ENCODE measurements at places on chromosomes 13 and 19. TPM values are rescaled to one million over a fixed set of nuclear protein-coding genes. Genes with fewer than 3 reads are reported as not detected.

The OR7A5 gene
- not detected for polyA plus RNA-seq

The KLC3 gene
- polyA plus RNA-seq: not detected

The ZSCAN4 gene
- not detected for polyA plus RNA-seq

The CAMSAP3 gene
- polyA plus RNA-seq: not detected

The PSG3 gene
- polyA plus RNA-seq: not detected

The GSX1 gene
- polyA plus RNA-seq: not detected

The ZFR2 gene
- polyA plus RNA-seq: 5.4 TPM

The ZNF675 gene
- polyA plus RNA-seq: 9.5 TPM

The GPALPP1 gene
- 15.2 TPM for polyA plus RNA-seq

The TNFRSF19 gene
- 0.27 TPM for polyA plus RNA-seq

The ICAM1 gene
- polyA plus RNA-seq: 18.4 TPM

GRCh38 chr13:22744688-22745452 is 435.9 kb upstream of the SGCG start:
- DNase-seq: no peak

- no peak for DNase-seq
These were observed 9.4 kb upstream of the SPART start for GRCh38 chr13:36355632-36356031.

DNA sequence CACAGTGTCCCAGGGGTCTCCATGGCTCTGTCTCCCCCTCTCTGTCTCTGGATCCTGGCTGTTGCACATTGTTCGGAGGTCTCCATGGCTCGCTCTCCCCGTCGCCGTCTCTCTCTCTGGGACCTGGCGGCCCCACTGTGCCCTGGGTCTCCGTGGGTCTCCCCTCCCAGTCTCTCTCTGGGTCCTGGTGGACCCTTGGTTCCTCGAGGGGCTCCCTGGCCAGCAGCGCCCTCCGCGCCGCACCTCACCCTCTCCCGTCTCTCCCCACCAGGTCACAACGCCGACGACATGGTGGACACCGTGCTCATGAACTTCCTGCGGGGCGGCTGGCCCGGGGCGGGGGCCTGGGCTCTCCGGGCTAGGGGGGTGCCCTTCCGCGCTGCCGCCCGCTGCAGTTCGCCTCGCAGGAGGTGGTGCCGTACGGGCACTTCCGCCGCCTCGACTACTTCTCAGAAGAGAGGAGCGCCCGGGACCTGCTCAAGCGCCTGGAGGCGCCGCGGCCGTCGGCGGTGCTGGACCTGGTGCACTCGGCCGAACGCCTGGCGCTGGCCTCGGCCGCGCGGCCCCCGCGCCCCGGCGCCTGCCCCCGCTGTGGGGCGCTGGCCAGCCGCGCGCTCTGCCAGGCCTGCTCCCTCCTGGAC is 29.1 kb downstream of the SIGLEC5 start:
- peak; percentile 21 for DNase-seq

DNA sequence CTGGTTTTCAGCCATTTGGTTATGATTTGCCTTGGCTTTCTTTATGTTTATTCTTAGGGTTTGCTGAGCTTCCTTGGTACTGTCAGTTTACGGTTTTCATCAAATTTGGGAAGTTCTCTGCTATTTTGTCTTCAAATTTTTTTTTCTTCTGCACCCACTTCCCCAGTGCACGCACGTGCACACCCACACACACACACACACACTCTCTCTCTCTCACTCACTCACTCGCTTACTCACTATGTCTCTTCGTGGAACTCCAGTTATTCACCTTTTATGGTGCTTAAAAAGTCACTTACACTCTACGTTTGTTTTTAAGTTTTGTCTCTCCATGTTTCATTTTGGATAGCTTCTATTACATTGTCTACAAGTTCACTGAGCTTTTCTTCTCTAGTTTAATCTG is 7.1 kb downstream of the AKAP11 start:
- no peak for DNase-seq

- DNase-seq: peak; percentile 9
These were observed 146.3 kb downstream of the GGACT start for GRCh38 chr13:100442095-100442832.

- no peak for DNase-seq
These were observed 42.1 kb downstream of the TSHZ3 start for GRCh38 chr19:31307071-31307669.

DNA sequence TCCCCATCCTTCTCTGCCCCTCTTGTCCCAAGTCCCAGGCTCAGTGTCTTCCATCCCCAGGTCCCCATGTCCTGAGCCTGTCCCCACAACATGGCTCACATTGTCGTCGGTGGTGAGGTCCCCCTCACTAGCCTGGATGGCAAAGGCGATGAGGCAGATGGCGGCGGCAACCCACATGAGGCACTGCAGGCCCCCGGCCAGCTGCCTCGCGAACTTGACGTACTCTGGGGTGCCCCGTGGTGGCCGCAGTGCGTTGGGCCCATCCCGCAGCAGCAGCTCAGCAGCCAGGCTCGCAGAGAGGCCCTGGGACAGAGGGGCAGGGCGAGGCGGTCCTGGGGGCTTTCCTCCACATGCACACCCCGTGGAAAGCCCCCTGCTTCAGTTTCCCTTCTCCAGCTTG is 1.1 kb downstream of the ATP4A start:
- DNase-seq: no peak

DNA sequence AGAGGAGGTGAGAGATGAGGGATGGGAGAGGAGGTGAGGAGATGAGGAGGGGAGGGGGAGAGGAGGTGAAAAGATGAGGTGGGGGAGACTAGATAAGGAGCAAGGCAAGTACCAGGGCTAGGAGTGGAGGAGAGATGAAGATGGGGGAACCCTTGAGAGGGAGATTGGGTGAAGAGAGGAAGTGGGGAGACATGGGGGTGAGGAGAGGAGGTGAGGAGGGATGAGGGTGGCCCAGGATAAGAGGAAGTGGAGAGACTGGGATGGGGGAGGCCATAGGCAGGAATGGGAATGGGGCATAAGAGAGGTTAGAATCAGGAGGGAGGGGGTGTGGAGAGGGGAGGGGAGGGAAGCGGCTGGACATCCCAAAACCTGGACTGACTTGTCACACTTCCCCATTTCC is 16.7 kb upstream of the EMC10 start:
- no peak for DNase-seq

GRCh38 chr19:32168606-32169005 is 176.8 kb upstream of the ZNF507 start:
- DNase-seq: no peak

- DNase-seq: no peak
These were observed 31.8 kb upstream of the ADGRE5 start for GRCh38 chr19:14349426-14349825.

GRCh38 chr13:20512042-20512683 is 13.5 kb downstream of the CRYL1 start:
- DNase-seq: no peak

DNA sequence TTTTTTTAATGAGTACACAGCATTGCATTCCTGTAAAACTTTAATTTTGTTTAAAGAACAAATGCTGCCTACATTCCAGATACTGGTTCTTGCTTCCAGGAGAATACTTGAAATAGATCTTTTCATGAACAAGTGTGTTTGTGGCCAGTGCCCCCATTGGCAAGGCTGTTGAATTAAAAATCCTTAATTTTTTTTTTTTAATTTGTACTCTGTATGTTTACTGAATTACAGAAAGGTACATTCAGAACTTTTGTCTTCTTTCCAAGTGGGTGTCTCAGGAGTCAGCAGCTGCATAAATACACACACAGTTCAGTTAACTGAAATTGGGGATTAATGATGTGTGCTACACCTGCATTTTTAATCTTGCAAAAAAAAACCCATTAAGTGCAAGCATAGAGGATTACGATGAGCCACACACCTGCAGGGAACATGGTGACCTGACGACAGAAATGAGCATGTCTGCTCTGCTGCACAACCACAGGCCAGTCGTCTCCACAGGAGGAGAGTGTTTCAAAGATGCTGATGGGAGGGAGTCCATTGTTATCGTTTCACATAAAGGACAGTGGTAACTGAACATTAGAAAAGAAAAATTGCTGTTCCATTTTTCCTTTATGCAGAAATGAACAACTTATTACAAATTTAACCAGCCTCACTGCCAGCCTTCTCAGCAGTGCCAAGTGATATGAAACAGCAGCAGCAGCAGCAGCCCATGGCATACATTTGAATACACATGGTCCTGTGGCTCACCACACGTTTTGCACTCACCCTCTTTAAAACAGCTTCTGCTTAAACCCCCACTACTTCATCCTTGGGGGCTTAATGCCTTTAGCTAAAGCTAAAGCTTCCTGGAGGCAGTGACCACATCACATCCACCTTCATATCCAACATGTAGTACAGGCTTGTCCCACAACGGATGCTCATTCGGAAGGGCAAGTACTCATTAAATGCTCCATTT is 72.3 kb upstream of the RFC3 start:
- no peak for DNase-seq

DNA sequence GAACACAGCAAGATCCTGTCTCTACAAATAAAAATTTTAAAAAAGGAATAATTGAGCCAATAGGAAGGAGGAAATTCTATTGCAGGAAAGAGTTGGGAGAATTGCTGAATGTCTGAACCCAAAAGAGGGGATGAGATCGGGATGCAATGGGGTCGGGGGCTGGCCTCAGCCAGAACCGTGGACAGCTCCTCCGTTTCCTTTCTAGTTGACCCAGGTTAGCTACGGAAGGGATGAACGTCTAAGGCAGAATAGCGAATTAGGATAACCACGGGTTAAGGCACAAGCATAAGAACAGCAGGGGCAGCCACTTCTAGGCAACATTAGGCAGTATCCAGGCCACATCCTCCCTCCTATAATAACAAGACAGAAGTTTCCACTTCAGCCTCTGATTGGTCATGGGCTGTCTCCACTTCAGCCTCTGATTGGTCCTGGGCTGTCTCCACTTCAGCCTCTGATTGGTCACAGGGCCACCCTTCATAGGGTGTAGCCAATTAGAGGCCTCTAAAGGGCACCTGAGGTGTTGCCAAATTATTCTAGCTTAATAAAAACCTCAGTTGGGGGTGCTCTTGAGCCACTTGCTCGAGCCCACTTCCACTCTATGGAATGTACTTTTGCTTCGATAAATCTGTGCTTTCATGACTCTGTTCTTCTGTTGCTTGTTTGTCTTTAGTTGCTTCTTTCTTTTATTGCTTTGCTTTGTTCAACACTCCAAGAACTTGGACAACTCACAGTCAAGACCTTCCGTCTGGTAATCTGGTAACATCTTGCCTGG is 24.9 kb upstream of the TPM4 start:
- DNase-seq: peak; percentile 46

GRCh38 chr19:49512970-49513745 is 697 bp downstream of the FCGRT start:
- DNase-seq: no peak

- peak; percentile 71 for DNase-seq
These were observed 13.5 kb upstream of the TPM4 start for GRCh38 chr19:16062789-16063188.

DNA sequence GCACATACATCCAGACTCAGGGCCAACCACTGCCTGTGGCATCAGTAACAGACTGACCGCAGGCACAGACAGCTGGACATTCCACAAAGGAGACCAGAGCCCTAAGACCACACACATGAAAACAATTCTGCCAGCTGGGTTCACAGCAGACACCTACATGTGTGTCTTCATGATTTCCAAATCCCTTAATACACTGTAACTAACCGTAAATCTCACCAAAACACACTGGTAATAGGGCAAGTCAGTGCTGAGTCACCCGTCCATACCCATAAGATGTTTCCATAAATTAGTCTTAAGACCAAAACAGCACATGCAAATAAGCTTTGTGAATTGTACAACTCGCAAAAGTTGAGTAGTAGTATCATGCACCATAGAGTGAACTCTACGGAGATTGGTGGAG is 65.4 kb downstream of the TUBGCP3 start:
- no peak for DNase-seq

DNA sequence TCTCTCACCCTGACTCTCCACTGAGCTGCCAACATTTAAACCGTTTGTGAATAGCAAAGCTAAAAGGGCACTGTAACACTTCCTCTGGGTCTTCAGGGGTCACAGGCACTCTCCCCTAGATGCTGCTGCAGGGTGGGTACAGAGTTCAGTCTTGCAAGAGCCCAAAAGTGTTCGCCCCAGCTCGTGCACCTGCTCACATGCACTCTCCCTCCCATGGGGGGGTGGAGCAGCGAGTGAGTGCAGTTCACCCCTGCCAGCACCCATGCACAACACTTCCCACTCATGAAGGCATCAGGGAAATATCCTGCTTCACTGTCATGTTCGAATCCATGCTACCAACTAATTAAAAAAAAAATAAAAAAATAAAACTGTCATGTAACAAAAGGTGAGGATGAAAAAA is 950.7 kb upstream of the PRR20A start:
- no peak for DNase-seq

- DNase-seq: no peak
These were observed at the start of gene LRFN3 for GRCh38 chr19:35935911-35936737. LRFN3 (plus strand) TSS chr19:35936374; CDS start chr19:35939426, 3,052 bp downstream.

DNA sequence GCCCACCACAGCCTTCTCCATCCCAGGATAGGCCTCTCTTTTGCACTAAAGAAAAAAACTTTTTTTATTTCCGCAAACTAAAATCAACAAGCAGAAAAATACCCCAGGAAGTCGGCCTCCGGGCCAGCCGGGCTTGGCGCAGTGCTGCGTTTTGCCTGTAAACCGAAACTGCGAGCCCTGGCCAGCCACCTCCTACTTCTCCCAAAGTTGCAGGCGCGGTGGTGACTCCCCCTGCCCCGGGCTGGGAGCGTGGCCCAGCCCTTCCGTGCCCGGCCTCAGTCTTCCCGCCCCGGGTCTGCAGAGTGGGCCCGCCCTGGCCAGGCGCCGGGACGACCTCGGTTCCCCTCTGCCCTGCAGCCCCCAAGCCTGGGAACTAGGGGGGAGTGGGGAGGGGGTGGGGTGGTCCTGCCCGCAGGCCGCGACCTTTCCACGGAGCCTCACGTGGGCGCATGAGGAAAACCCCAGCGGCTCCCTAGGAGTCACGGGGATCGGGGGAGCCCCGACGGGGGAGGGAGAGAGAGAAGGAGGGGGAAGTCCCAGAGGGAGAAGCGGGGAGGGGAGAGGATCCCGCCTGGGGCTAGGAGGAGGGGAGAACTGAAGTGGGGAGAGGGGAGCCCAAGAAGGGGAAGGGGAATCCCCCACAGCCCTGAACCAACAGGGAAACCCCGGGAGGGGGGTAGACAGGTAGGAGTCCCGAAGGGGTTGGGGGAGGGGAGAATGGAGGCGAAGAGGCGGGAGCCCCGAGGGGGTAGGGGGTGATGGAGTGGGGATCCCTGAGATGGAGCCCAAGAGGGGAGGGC is 3.0 kb downstream of the GADD45B start:
- DNase-seq: peak; percentile 66

DNA sequence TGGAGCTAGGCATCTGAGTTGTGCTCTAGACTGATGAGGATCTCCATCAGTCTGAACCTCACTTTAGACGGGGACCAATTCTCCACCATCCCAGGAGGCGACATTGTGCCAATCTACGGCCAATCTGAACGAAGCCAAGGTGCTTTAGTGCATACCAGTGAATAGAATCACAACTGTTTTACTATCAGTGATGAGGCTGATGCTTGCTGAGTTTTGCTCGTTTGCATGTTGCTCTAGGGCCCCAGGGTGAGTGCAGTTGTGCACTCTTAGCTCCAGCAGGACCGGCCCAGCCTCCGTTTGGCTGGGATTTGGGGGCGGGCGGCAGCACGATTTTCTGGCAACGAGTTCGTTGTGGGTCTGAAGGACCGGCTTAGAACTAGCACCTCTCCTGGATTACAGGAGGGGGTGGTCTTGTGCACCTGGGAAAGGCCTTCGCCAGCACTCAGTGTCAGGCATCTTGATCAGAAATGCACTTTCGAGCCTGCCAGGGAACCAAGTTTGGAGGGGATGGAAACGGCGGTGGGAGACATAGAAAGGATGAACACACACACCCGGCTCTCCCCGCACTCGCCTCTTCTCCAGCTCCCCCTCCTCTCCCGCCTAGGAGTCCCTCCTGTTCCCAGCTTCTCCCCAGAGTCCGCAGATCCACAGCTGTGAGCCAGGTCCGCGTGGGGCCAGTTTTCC is 4.4 kb downstream of the GSX1 start:
- no peak for DNase-seq

GRCh38 chr13:75633285-75633684 is 2.8 kb upstream of the LMO7 start:
- DNase-seq: no peak
